ENCODE measurements at places on chromosomes 11 and 22.
A peak's percentile ranks its signal among the peaks of the same experiment; 100 is the strongest.

- no peak for DNase-seq
- no peak overlapping the region for H3K27ac ChIP-seq
- no peaks in the 10 kb centered on the region for H3K27me3 ChIP-seq
- peaks cover 54% of the 10 kb centered on the region for H3K4me1 ChIP-seq
Observed at GRCh38 chr11:73274722-73275380, 2.7 kb downstream of the P2RY6 start.

- no peaks in the 10 kb centered on the region for H3K36me3 ChIP-seq
- no peaks in the 10 kb centered on the region for H3K27me3 ChIP-seq
- DNase-seq = no peak
- H3K27ac ChIP-seq = no peak overlapping the region
- H3K4me1 ChIP-seq = no peaks in the 10 kb centered on the region
- H3K4me3 ChIP-seq = no peak overlapping the region
Observed at GRCh38 chr11:128222245-128222884, 365.0 kb downstream of the ETS1 start.

- no peak overlapping the region for H3K4me3 ChIP-seq
- H3K27me3 ChIP-seq = no peaks in the 10 kb centered on the region
- H3K36me3 ChIP-seq = no peaks in the 10 kb centered on the region
- no peaks in the 10 kb centered on the region for H3K4me1 ChIP-seq
- no peak for DNase-seq
- no peak overlapping the region for H3K27ac ChIP-seq
Observed at GRCh38 chr22:23877566-23877965, 16.6 kb upstream of the MIF start.

DNA sequence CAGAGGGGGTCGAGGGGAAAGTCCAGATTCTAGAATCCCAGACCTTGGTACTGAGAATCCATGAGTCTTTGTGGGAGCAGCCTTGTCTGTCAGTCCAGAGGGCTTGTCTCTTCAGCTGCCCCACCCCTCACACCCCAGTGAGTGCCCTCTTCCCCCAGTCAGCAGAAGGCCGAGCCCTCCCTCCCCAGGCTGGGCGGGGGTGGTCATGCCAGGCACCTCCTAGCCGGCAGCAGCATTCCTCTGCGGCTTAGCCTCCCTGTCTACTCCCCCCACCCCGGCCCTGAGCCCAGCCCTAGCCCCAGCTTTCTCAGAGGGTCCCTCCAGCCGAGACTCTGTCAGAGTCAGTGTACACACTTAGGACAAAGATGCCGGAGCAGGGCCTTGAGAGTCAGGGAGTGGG is 4.6 kb downstream of the SOX10 start:
- H3K27ac ChIP-seq = no peak overlapping the region
- H3K27me3 ChIP-seq = no peaks in the 10 kb centered on the region
- peaks cover 5% of the 10 kb centered on the region for H3K36me3 ChIP-seq
- DNase-seq = no peak
- H3K4me3 ChIP-seq = no peak overlapping the region

GRCh38 chr22:39946126-39946502 is 14.1 kb upstream of the TMA7B start:
- no peak for DNase-seq
- peaks cover 12% of the 10 kb centered on the region for H3K27me3 ChIP-seq
- no peak overlapping the region for H3K27ac ChIP-seq
- peaks cover 8% of the 10 kb centered on the region for H3K4me1 ChIP-seq
- H3K4me3 ChIP-seq = no peak overlapping the region

- H3K27ac ChIP-seq = no peak overlapping the region
- no peaks in the 10 kb centered on the region for H3K36me3 ChIP-seq
- H3K27me3 ChIP-seq = no peaks in the 10 kb centered on the region
- no peak for DNase-seq
- no peak overlapping the region for H3K4me3 ChIP-seq
Observed at GRCh38 chr11:88355887-88356286, 18.4 kb upstream of the CTSC start.

DNA sequence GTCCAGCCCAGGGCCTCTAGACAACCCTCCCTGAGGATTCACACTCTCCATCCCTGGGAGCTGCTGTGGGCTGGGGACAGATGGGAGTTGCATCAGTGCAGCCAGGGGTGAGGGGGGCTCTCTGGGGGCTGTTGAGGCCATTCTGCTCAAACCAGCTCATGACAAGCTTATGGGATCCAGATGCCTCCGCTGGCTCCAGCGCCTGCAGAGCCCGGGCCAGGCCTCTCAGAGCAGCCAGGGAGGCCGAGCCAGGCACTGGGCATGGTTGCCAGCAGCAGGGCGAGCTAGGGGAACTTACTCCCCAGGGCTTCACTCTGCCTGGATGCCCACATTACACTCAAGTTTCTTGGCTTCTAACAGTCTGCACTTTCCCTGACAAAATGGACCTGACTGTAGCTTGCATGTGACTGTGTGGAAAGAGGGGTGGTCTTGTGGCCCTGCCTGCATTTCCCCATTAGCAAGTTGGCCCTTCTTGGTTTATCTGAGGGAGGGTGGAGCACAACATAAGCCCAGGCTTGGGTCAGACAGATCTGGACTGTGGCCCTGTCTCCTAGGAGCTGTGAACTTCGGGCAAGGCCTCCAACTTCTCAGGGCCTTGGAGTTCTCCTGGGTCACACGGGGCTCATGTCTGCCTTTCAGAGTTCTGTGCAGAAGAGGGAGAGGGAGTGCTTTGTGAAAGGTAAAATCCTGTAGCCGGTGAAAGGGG is 34.5 kb upstream of the CYB5R3 start:
- H3K4me3 ChIP-seq = no peak overlapping the region
- no peaks in the 10 kb centered on the region for H3K27me3 ChIP-seq
- no peaks in the 10 kb centered on the region for H3K36me3 ChIP-seq
- no peaks in the 10 kb centered on the region for H3K4me1 ChIP-seq

GRCh38 chr22:35450824-35451569 is 51.1 kb downstream of the MCM5 start:
- H3K4me1 ChIP-seq = peaks cover 6% of the 10 kb centered on the region
- peaks cover 26% of the 10 kb centered on the region for H3K36me3 ChIP-seq
- no peaks in the 10 kb centered on the region for H3K27me3 ChIP-seq
- H3K4me3 ChIP-seq = no peak overlapping the region
- H3K27ac ChIP-seq = no peak overlapping the region

DNA sequence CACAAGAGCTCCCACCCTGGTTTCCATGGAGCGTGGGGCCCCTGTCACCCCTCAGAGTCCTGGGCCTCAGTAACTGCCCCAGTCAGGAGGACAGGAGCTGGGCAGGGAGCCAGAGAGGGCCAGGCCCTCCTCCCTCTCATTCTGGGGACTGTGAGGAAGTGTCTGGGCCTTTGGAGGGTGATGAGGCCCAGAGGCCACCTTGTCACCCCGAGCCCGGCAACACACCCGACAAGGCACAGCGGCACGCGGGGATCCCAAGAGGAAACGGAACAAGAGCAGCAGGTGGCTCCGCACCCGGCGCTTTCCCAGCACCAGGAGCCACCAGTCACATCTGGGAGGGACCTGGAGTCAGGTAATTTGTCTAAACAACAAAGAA is 72.1 kb downstream of the CELSR1 start:
- no peak overlapping the region for H3K27ac ChIP-seq
- H3K4me1 ChIP-seq = peaks cover 3% of the 10 kb centered on the region
- no peaks in the 10 kb centered on the region for H3K27me3 ChIP-seq
- H3K4me3 ChIP-seq = no peak overlapping the region
- peak; percentile 37 for DNase-seq

GRCh38 chr11:6476571-6476970 is 2.8 kb upstream of the TRIM3 start:
- no peak for DNase-seq
- no peaks in the 10 kb centered on the region for H3K27me3 ChIP-seq
- H3K36me3 ChIP-seq = peaks cover 5% of the 10 kb centered on the region

DNA sequence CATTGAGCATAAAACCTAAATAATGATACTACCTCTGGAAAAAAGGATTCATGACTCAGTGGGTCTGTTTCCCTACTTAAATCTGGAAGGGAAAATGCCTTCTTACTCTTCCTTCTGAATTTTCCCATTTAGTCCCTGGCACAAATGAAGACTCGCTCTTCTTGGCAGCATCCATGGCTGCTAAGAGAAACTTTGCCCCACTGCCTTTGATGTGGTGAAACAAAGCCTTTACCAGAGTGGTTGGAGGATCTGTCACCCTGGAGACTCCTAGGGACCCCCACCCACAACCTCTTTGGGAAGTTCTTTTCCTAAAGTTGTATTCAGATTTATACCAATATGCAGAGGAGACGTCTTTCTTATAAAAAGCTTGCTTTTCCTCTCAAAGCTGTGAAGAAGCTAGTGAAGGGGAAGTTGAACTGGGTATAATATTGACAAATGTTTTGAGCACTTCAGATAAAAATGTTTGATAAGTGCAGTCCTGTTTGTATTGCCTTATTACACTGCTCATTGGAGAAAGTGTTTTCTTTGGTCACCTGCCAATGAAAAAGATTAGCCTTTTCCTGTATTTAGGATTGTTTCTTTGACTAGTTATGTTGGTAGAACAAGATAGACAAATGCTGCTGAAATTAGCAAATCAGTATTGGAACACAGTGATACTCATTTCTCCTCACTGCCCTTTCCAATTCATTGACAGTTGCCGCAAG is 77.3 kb downstream of the ARFGAP2 start:
- no peak overlapping the region for H3K27ac ChIP-seq
- H3K4me3 ChIP-seq = no peak overlapping the region
- no peaks in the 10 kb centered on the region for H3K4me1 ChIP-seq

GRCh38 chr11:27545946-27546345 is 39.4 kb upstream of the LIN7C start:
- no peak overlapping the region for H3K27ac ChIP-seq
- no peaks in the 10 kb centered on the region for H3K27me3 ChIP-seq
- DNase-seq = no peak
- no peaks in the 10 kb centered on the region for H3K4me1 ChIP-seq
- no peak overlapping the region for H3K4me3 ChIP-seq

GRCh38 chr22:19995611-19996339 is 20.8 kb downstream of the ARVCF start:
- no peaks in the 10 kb centered on the region for H3K27me3 ChIP-seq
- H3K4me1 ChIP-seq = no peaks in the 10 kb centered on the region
- no peak overlapping the region for H3K4me3 ChIP-seq
- no peak for DNase-seq

- H3K27ac ChIP-seq = no peak overlapping the region
- H3K36me3 ChIP-seq = no peaks in the 10 kb centered on the region
- no peak overlapping the region for H3K4me3 ChIP-seq
- no peaks in the 10 kb centered on the region for H3K27me3 ChIP-seq
- peaks cover 7% of the 10 kb centered on the region for H3K4me1 ChIP-seq
Observed at GRCh38 chr11:67458266-67458665, 3.1 kb downstream of the CABP4 start.

GRCh38 chr11:86251345-86251744 is 6.8 kb downstream of the EED start:
- H3K4me1 ChIP-seq = peaks cover 13% of the 10 kb centered on the region
- DNase-seq = no peak
- no peak overlapping the region for H3K4me3 ChIP-seq
- H3K27ac ChIP-seq = no peak overlapping the region
- H3K27me3 ChIP-seq = no peaks in the 10 kb centered on the region

GRCh38 chr11:77055101-77055561 is 11.6 kb upstream of the CAPN5 start:
- no peak overlapping the region for H3K4me3 ChIP-seq
- DNase-seq = no peak
- no peaks in the 10 kb centered on the region for H3K4me1 ChIP-seq
- no peaks in the 10 kb centered on the region for H3K36me3 ChIP-seq
- no peak overlapping the region for H3K27ac ChIP-seq

Measured in common myeloid progenitor, CD34-positive (primary cell).